ENCODE measurements at places on chromosomes 16 and 17.

- no peak for DNase-seq
Measured at GRCh38 chr17:15891318-15891717, 53.6 kb upstream of the ADORA2B start.

GRCh38 chr17:56009795-56010651 is 143.3 kb upstream of the ANKFN1 start:
- no peak for DNase-seq

DNA sequence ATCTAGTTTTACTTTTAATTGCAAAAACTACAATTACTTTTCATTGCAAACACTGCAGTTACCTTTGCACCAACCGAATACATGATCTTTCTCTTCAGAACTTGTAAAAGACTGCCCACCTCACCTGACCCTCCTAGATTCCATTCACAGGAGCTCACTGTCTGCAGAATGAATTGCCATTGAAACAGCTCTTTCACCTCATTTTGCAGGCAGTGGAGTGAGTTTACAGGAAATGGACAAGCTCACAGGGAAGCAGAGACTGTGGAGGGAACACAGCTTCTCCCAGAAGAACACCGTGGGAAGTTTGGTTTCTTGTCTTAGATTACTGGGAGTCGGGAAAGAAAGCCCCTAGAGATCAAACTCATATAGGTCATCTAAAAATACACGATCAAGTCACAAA is 439.7 kb upstream of the RBFOX1 start:
- no peak for DNase-seq

- no peak for DNase-seq
Measured at GRCh38 chr16:47461598-47462266, 601 bp downstream of the PHKB start.

DNA sequence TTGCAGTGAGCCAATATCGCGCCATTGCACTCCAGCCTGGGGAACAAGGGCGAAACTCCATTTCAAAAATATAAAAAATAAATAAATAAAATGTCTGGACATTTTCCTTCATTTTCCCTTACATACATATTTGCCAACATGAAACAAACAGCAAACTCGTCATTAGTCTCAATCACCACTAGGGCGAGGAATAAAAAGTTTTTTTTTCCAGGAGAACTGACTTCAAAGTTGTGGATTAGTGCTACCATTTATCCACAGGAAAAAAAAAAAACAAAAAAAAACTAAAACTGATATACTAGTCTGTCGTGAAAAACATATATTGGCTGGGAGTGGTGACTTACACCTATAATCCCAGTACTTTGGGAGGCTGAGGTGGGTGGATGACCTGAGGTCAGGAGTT is 77.0 kb upstream of the MTMR4 start:
- DNase-seq = no peak

DNA sequence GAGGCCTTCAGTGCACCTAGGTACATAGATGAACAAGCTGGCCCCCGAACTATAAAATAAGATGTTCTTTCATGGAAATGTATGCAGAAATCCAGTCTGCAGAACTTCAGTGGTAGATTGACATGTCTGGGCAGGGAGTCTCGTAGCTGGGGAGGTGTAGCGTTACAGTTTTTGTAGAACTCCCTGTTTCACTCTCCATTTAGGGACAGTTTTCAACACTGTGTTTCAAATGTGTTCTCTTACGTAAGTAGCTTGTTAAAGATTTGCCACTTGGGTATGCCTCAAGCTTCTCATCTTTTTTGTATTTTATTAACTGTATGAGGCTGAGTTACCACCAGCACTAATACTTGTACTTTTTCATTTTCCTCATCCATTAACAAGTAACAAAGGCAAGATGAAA is 46.6 kb downstream of the PLD6 start:
- DNase-seq = no peak

DNA sequence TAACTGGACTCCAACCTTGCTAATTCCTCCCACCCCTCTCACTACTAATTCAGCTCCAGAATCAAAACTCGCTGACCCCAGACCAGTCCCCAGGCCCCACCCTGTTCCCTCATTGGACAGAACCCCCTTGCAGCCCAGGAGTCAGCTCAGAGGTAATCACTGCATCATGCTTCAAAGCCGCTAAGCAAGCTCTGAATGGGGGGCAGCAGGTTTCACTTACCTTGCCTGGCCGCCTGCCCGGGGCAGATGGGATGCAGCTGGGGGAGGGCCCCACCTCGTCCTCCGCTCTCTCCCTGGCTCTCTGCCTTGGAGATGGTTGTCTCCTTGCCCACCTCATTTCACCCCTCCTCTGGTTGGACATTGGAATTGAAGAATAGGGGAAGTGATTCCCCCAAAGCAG is 4.8 kb upstream of the NGFR start:
- no peak for DNase-seq

DNA sequence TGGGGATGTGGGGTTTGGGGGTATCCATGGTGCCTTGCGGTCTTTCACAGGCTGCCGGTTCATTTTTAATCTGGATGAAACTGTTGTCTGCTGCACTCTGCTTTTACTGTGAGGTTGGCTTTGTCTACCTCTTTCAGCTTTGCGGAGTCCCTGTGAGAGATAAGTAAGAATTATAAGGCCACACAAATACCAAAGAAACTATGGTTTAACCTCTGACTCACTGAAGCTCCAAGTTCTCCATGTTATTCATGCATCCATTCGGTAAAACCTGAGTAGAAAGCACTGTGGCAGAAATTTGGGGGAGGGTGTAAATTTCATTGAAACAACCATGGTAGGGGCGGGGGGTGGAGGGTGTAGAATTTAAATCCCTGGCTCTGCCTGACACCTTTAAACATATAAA is 30.5 kb downstream of the KIAA0753 start:
- no peak for DNase-seq

DNA sequence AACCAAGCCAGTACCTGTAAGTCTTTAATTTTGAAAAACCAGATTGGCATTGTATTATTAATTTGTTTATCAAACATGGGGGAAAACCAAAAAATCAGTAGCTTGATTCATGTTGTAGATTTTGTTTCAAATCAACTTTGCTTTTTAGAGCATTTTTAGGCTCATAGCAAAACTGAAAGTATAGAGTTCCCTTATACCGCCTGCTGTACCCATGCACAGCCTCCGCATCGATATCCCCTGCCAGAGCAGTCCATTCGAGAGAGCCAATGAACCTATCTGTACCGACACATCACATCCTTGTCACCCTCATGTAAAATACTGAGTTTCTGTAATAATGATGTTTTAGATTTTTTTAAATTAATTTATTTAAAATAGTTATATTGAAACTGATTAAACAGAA is 16.2 kb upstream of the MRC2 start:
- no peak for DNase-seq

GRCh38 chr16:1884889-1885288 is 12.9 kb upstream of the MEIOB start:
- no peak for DNase-seq

DNA sequence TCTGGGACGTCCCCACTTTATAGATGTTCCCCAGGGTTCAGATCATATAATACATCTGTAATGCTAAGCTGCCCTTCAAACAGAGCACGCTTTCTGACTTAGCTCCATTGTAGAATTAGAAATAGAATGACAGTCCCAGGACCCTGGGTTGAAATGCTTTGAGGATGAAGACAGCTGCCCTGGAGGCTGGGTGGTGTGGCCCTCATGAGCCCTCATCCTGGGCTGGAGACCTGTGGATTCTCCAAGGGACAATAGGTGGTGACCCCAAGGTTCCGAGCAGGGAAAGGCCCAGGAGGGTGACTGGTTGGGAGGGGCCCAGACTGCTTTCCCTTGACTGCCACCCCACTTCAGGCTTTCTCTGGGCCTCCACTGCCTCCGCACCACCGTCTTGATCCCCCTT is 59.0 kb downstream of the CRISPLD2 start:
- no peak for DNase-seq

DNA sequence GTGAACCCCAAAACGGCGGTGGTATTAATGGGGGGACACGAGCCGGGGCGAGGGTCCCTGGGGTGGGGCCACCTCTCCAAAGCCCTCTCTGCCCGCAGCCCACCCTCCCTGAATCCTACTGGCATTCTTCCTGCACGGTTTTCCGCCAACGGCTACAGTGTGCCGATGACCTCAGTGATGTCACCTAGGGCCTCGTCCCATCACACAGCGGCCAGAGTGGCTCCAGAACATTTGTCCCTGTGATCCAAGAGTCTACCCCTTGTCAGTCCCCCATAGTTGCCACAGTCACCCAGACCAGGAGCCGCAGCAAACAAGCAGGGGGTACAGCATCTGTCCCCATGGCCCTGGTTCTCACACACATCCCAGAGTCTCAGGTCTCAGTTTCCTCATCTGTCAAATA is 13.9 kb downstream of the ZFPM1 start:
- DNase-seq = no peak

DNA sequence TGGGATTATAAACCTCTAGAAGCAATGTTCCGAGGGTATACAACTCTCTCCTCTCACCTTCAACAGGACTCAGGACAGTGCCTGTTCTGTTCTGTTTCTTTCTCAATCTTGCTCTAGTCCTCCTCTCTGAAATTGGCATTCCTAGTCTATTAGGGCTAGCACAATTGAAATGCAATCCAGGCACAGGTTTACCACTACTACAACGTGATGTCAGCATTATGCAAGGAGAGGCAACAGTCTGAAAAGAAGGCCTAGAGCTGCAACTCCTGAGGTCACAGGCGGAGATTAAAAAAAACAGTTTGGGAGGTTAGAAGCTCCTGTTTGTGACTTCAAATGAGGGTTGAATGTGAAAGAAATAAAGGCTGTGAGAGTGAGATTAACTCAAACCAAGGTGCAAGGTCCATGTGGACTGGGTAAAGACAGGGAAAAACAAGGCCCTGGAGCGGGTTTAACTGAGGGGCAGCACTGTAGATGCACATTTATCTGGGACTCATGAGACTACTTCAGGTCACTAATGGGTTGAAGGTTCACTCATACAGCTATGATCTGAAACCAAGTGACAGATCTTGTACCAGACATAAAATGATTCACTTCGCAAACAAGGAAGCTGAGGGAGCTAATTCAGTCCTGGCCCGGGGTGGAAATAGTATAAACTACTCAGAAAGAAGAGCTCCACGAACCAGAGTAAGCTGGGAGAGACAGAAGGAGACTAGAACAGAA is 16.8 kb downstream of the AMFR start:
- no peak for DNase-seq

- no peak for DNase-seq
Measured at GRCh38 chr17:64358261-64358788, 32.3 kb downstream of the PECAM1 start.

- DNase-seq = no peak
Measured at GRCh38 chr17:17766077-17766743, 70.6 kb downstream of the SREBF1 start.

GRCh38 chr17:37111329-37111728 is 162.6 kb downstream of the AATF start:
- no peak for DNase-seq

- DNase-seq = no peak
Measured at GRCh38 chr16:71883168-71883848, 674 bp downstream of the ZNF821 start.

- no peak for DNase-seq
Measured at GRCh38 chr17:61459142-61459809, 7.1 kb downstream of the TBX4 start.

GRCh38 chr16:31010585-31011325 is at the start of gene STX1B:
Gene STX1B, minus strand, starts transcription at chr16:31010638. Its CDS starts 242 bp downstream, at chr16:31010396.
- DNase-seq = no peak

DNA sequence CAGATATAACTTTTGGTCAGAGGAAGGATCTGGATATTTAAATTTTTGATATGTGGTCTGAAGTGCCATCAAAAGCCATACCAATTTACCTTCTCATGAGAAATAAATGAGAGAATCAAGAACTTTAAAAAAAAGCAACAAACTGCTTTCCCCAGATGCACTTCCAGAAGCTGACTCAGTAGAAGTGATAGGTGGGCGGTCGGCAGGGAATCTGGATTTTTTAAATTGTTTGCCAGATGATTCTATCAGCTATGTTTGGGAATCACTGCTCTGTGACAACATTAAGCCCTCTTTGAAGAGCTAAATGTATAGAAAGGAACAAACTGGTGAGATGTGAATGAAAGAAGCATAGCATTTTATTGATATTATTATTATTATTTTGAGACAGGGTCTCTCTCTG is 19.2 kb downstream of the CDH3 start:
- DNase-seq = no peak

DNA sequence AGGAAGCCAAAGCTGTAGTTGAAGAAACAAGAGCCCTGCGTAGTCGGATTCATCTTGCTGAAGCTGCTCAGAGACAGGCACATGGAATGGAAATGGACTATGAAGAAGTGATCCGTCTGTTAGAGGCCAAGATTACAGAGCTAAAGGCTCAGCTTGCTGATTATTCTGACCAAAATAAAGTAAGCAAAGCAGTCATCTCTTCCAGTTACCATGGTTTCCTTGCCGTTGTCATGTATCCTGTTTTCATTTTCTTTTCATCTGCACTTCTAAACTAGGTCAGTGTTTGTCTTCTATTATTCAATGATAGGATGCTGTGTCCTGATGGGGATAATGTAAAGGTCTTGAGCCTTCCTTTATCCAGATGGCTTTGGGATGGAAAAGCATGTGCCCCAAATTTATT is 104.3 kb downstream of the STXBP4 start:
- DNase-seq = no peak

DNA sequence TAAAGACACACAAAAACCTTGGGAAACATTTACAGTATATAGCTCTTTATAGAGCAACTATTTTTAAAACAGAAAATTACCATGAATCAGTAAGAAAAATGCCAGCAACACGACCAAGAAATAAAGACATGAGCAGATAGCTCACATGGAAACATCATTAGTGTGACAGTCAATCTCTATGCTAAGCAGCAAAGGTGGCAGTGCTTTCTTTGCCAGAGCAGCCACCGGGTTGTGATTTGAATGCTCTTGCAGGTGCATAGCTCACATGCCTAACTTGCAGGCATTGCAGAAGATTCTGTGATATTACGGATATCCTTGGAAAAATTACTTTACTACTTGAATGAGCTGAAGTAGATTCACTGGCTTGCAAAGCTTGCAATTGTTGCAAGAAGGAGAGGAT is 652.9 kb upstream of the C16orf82 start:
- DNase-seq = no peak

GRCh38 chr17:43200127-43200526 is 11.5 kb upstream of the TMEM106A start:
- no peak for DNase-seq

DNA sequence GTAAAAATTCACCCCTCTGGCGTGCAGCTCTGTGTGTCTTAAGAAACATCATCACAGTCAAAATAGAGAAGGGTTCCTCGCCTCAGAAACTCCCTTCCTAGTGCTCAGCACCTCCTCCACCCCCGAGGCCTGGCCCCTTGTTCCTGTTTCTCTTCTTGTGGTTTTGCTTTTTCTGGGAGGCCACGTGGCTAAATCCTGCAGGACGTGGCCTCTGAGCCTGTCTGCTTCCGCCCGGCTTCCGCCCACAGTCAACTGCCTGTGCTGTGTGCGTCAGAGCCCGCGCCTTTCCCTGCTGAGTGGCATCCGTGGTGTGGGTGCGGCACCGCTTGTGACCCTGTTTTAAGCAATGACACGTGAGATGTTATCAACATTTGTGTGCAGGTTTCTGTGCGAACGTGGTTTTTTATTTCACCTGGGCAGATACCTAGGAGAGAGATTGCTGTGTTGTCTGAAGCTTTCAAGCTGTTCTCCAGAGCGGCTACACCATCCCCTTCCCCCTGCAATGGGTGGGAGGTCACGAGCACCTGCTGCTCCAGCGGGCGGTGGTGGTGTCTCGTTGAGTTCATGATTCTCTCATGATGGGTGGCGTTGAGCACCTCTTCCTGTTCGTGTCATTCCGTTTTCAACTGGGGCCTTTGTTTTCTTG is 21.7 kb downstream of the ACSF3 start:
- no peak for DNase-seq

GRCh38 chr17:70786081-70786480 is 616.7 kb downstream of the KCNJ2 start:
- no peak for DNase-seq

- no peak for DNase-seq
Measured at GRCh38 chr17:74362810-74363498, 1.3 kb upstream of the BTBD17 start.
